ENCODE measurements at places on chromosomes 12 and 14.
A peak's percentile ranks its signal among the peaks of the same experiment; 100 is the strongest.

- no peak for DNase-seq
These were observed 54.1 kb upstream of the DIO3 start for GRCh38 chr14:101506926-101507835.

DNA sequence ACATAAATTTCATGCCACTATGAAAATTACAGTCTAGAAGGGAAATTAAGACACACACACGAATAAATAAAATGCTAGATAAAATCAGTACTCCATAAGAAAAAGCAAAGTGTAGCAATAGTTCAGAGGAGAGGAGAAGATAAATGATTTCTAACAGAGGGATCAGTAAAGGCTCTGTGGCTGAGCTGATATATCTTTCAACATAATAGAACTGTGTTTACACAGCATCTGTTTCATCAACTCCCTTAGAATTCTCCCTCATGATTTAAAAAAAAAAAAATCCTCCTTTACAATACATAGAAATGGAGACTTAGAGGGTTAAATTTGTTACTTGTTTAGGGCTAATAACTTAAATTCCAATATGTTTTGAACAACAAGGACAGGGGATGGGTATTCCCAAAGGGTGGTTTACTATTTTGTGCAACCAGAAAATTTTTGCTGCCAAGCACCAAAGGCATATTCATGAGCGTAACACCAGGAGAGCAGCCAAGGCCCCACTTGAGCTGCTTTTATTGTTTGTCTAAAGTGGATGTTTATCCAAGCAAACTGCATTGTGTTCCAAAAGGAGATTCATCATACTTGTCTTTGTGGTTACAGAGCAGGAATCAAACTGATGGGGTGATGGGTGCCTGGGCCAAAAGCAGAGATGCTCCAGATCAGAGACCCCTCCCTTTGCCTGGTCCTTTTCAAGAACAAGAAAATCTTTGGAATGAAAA is 162.7 kb downstream of the BMP4 start:
- DNase-seq = peak; percentile 66

DNA sequence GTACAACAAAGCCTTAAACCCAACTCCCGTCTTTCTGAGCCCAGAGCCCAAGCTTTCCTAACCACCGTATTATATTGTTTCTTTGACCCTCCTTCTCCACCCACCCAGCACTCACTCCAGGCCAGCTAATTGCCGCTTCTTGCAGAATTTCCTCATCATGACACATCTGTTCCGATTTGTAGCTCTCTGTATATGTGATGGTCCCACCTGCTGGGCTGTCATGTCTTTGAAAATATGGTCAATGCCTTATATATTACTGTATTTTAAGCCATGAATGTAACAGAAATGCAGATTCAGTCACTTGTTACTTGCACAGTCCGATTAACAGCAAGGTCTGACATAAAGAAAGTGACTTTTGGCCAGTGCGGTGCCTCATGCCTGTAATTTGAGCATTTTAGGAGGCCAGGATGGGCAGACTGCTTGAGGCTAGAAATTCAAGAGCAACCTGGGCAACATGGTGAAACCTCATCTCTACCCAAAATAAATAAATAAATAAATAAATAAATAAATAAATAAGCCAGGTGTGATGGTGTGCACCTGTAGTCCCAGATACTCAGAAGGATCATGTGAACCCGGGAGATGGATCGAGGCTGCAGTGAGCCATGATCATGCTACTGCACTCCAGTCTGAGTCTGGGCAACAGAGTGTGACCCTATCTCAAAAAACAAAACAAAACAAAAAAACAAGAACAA is 359.8 kb downstream of the ATP23 start:
- DNase-seq = no peak

- DNase-seq = peak; percentile 76
These were observed 82.6 kb upstream of the TRAF3 start for GRCh38 chr14:102694530-102695166.

DNA sequence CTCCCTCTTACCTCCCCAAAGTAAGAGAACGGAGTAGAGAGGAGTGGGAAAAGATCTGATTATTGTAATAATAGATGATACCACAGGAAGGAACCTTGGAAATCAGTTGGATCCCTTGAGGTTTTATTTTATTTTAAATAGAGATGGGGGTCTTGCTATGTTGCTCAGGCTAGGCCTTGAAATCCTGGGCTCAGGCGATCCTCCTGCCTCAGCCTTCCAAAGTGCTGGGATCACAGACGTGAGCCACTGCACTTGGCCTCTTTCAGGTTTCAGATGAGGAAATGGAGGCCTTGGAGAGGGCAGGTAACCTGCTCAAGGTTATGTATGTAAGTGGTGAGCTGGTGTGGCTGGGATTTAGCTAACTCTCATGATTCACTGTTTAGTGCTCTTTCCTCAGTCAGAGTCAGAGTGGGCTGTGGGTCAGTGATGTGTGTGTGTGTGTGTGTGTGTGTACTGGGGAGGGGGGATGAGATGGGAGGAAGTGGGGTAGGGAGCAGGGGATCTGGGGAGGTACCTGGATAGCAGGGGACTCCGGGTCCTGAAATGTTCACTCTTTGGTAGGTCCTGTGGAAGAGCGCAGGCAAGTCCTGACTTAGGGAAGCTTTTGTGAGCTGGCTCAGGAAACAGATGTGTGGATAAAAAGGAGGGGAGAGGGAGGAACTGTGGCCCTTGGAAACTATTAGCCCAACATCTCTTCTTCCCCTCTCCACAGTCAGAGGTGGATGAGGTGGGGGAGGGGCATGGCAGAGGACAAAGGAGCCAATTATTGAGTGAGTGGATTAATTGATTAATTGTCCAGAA is 4.7 kb upstream of the CISTR start:
- DNase-seq = no peak

DNA sequence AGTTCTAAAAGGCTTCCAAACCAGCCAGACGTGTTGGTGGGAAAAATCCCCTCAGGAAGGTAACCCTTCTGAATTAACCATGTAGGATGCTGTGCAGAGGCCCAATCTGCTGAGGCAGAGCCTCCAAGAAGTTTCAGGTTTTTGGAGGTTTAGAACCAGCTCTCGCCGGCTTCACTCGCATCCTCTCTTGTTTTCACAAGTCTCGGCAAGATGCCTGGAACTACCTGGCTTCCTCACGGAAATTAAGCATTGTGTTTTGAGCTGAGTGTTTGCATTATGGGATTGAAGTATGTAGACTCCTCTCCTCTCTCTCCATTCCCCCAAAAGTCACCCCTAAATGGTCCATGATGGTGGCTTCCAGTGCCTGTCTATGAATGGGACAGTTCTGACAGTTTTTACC is 20.6 kb downstream of the LTBP2 start:
- DNase-seq = no peak

- peak; percentile 75 for DNase-seq
These were observed 3.8 kb upstream of the NUMB start for GRCh38 chr14:73462048-73462715.

DNA sequence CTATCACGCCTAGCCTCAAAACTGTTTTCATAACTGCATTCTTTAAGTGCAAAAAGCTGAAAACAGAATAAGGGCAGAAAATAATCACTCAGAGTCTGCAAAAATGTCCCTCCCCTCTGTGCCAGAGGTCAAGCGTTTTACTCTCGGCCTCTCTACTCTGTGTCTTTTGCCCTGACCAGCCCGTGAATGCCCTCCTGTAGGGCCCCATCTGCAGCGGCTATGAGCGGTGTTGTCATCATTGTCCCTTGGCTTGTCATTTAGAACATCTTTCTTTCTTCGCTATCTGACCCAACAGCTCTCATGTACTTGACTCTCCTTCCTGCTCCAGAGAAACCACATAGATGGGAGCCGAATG is 21.7 kb downstream of the ELK3 start:
- no peak for DNase-seq

- DNase-seq = no peak
These were observed 10.2 kb downstream of the TPCN1 start for GRCh38 chr12:113231235-113232088.

DNA sequence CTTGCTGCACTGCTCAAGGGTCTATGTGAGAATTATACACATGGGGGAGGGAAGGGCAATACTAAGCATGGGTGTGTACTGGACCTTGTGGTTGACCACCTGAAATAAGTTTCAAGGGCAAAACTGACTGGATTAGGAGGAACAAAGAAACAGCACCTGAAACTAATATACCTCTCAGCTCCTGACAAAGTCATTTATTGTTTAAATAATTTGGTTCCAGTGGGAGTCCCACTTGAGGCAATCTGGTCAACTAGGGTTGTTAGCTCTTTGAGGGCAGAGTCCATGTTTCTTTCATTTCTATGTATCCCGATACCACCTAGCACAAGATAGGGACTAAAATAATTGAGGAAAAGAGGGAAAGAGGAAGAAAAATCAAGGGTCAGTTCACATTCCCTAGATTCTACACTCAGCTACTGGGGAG is 45.5 kb downstream of the STXBP6 start:
- DNase-seq = no peak

DNA sequence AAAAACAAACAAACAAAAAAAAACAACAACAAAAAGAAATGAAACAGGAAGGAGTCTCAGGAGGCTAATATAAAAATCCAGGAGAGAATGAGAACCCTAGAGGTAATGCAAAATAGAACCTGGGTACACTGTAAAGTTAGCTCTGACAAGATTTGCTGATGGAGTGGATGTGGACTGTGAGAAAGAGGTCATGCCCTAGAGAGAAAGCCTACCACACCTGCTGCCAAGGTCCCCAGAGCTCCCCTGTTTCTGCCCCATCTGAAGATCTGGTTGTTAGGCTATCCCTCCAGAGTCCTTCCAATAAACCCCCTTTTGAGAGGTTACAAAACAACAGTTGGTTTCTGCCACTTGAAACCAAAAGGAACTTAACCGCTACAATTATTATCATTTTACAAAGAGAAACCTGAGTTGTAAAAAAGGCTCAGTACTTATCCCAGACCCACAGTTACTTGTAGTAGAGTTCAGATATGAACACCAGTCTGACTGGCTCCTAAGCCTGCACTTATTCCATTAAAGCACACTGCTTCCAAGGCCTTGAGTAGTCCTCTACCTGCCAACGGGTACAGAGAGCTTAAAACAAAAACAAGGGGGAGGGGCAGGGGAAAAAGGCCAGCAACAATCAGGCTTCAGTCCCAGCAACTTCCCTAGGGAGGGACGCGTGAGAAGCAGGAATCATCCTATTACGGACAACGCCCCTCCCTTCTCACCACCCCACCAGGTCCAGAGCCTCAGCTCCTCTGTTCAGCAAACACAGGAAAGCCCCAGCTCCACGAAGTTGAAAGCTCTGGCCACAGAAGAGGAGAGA is 27.7 kb downstream of the PPP1R13B start:
- no peak for DNase-seq

DNA sequence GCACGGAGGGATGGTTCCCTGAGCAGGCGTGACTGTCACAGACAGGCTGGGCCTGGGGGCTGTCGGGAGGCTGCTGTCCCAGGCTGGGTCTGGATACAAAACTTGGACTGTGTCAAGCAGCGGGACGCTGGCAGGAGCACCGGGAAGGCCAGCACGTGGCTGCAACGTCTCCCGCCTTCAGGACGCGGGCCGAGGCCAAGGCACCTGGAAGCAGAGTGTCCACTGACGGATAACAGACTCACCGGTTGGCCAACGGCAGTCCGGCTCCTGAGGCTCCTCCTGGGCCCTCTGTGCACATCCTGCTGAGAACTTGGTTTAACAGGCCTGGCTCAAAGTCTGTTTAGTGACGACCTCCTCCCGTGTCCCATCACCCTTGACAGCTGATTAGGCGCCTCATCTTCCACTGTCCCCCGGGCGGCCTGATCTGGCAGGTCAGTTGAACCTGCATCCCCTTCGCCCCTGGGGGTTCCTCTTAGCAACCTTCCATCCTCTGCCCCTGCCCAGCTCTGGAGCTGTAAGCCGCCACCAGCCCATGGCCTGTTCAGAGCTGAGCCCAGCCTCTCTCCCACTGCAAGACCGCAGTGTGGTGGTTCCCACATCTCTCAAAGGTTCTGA is 2.5 kb downstream of the XRCC3 start:
- DNase-seq = no peak

- DNase-seq = no peak
These were observed 6.0 kb downstream of the INSM2 start for GRCh38 chr14:35539969-35540368.

- peak; percentile 47 for DNase-seq
These were observed 70.2 kb downstream of the ETV6 start for GRCh38 chr12:11719678-11720099.

Measured in globus pallidus (tissue), 1 donor.